ENCODE measurements at places on chromosomes 2 and 18. TPM values are rescaled to one million over a fixed set of nuclear protein-coding genes. Genes with fewer than 3 reads are reported as not detected.
A peak's percentile ranks its signal among the peaks of the same experiment; 100 is the strongest.

The EGR4 gene
- 1.9 TPM for total RNA-seq

DNA sequence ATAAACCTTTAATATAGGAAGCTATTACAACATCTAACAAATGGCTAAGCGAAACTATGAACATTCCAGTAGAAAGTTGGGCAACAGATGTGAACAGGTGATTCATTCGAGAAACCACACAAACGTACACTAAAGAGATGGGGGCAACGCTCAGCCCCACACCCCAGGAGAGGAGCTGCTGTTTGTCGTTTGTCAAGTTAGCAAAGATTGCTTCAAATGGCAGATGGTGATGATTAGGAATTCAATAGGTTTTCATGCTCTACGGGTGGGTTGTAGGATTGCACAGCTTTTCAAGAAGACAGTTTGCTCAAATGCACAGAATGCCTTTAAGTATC, 154.7 kb upstream of the HDAC4 start:
- no peak overlapping the region for H3K27ac ChIP-seq
- peaks cover 17% of the 10 kb centered on the region for H3K27me3 ChIP-seq
- H3K4me3 ChIP-seq = no peak overlapping the region
- DNase-seq = no peak
- no peaks in the 10 kb centered on the region for H3K4me1 ChIP-seq
- no peaks in the 10 kb centered on the region for H3K36me3 ChIP-seq

DNA sequence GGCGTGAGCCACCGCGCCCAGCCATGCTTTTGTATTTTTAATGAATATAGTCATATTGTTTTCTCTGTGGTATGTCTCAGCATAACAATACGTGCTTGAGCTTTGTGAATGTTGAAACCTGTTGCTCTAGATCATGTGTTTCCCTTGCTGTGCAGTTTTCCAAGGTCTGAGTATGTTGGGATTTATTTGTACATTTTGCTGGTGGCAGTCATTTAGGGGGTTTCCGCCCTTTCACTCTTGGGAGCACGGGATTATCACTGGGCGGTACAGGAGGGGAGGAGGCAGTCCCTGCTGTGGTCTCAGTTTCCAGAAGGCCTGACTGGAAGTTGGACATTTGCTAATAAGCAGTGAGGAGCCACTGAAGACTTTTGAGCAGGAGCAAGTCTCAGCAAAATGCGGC, 24.9 kb upstream of the CATIP start:
- no peaks in the 10 kb centered on the region for H3K27me3 ChIP-seq
- DNase-seq = no peak
- H3K27ac ChIP-seq = no peak overlapping the region
- H3K4me1 ChIP-seq = no peaks in the 10 kb centered on the region

- H3K27me3 ChIP-seq = no peaks in the 10 kb centered on the region
- H3K27ac ChIP-seq = peak overlapping the region; percentile 56
- H3K4me3 ChIP-seq = no peak overlapping the region
- DNase-seq = peak; percentile 77
- no peaks in the 10 kb centered on the region for H3K36me3 ChIP-seq
- peaks cover 13% of the 10 kb centered on the region for H3K4me1 ChIP-seq
Observed at GRCh38 chr18:69257861-69258458, 142.7 kb upstream of the DOK6 start.

The DSG2 gene
- not detected for total RNA-seq

DNA sequence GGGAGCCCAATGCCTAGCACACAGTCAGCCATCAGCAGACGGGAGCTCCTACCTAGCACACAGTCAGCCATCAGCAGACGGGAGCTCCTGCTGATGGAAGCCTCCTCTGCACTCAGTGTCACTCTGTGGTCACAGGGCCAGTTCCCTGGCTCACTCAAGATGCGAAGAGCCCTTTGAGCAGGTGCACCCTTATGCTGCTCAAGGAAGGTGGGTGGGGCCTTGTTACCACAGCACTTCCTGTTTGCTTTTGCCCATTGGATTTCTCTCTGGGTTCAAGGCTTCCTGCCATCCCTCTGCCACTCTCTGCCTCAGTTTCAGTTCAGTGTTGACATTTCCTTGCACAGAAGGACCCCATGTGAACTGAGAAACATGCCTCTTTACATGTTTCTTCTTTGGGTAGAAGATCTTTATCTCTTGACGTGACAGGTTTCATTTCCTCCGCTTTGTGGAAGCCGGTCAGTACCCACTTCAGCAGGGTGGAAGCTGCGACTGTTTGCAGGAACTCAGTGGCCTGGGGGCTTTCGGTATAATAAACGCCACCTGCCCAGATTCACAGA, 11.6 kb downstream of the TRIB2 start:
- peaks cover 6% of the 10 kb centered on the region for H3K4me1 ChIP-seq
- no peak for DNase-seq
- H3K36me3 ChIP-seq = peaks cover 92% of the 10 kb centered on the region
- no peak overlapping the region for H3K4me3 ChIP-seq
- no peaks in the 10 kb centered on the region for H3K27me3 ChIP-seq
- H3K27ac ChIP-seq = no peak overlapping the region

GRCh38 chr2:170224692-170225294, 46.8 kb downstream of the MYO3B start:
- no peak overlapping the region for H3K27ac ChIP-seq
- peak; percentile 23 for DNase-seq
- H3K4me3 ChIP-seq = no peak overlapping the region
- H3K27me3 ChIP-seq = no peaks in the 10 kb centered on the region
- H3K4me1 ChIP-seq = peaks cover 28% of the 10 kb centered on the region

The CERKL gene
- 0.72 TPM for total RNA-seq

DNA sequence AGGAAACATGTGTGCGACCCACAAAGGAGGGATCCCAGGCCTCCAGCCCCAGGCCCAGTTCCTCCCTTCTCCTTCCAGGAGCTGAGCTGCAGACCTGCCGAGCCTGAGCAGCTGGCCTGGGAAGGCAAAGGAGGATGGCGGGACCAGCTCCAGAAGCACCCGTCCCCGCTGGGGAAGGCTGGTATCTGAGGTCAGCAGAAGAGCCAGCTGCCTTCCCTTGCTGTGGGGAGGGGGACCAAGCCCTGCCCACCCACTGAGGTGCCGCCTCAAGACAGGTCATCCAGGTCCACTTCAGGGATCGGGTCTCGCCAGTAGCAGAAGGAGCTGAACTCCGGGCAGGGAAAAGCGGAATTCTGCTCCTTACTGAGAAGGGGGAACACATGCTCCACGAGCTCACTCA, 73.2 kb downstream of the EMILIN2 start:
- peaks cover 5% of the 10 kb centered on the region for H3K4me1 ChIP-seq
- H3K36me3 ChIP-seq = peaks cover 64% of the 10 kb centered on the region
- no peak for DNase-seq
- no peak overlapping the region for H3K4me3 ChIP-seq
- peak overlapping the region; percentile 37 for H3K27ac ChIP-seq
- no peaks in the 10 kb centered on the region for H3K27me3 ChIP-seq

The PSMG2 gene
- total RNA-seq = 74.4 TPM

The GPR75 gene
- 4.8 TPM for total RNA-seq

DNA sequence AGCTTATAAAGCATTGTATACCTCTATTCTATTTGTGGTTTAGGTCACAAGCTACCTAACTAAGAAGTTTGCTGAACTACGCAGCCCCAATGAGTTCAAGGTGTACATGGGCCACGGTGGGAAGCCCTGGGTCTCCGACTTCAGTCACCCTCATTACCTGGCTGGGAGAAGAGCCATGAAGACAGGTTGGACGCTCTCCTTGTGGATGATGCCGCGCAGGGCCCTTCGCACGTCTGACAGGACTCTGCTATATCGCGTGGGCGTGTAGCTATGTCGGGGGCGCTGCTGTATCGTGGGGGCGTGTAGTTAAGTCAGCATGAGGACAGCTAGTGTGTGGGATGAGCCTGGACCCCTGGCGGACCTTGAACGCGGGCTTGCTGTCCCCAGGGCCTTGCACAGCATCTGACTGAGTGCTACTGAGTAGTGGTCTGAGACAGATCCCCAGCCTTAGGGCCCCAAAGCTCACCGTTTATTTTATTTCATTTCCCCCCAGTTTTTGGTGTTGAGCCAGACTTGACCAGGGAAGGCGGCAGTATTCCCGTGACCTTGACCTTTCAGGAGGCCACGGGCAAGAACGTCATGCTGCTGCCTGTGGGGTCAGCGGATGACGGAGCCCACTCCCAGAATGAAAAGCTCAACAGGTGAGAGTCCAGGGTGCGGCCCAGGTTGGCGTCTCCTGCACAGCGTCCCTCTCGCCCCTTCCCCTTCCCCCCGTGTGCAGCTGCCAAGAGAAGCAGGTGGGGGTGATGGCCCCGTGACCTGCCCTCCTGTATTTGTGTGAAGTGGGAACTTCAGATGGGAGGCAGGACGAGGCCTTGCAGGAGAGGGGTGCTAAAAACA, 15.6 kb upstream of the CNDP1 start:
- H3K27ac ChIP-seq = no peak overlapping the region
- no peak overlapping the region for H3K4me3 ChIP-seq
- no peaks in the 10 kb centered on the region for H3K36me3 ChIP-seq
- no peak for DNase-seq
- peaks cover under 1% of the 10 kb centered on the region for H3K4me1 ChIP-seq

GRCh38 chr2:108554528-108554927, 20.3 kb downstream of the LIMS1 start:
- DNase-seq = no peak
- H3K4me3 ChIP-seq = no peak overlapping the region

GRCh38 chr2:221517696-221518151, 54.4 kb downstream of the EPHA4 start:
- peaks cover 20% of the 10 kb centered on the region for H3K4me1 ChIP-seq
- peak; percentile 56 for DNase-seq
- H3K27me3 ChIP-seq = no peaks in the 10 kb centered on the region
- no peaks in the 10 kb centered on the region for H3K36me3 ChIP-seq

DNA sequence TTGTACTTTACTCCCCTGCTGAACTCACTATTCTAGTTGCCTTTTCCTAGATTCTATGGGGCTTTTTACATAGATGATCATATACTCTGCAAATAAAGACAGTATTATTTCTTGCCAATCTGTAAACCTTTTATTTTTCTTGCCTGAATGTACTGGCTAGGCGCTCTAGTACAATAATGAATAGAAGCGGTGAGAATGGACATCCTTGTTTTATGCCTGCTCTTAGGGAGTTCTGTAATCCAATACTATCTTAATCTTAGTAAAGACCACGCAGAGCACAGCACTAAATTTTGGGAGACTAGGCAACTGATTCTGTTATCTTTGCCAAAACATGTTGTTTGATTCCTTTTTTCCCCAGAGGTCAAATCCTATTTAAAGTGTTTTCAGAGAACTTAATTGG, 7.0 kb downstream of the KRCC1 start:
- no peaks in the 10 kb centered on the region for H3K36me3 ChIP-seq
- no peak for DNase-seq
- no peaks in the 10 kb centered on the region for H3K27me3 ChIP-seq
- H3K4me1 ChIP-seq = peaks cover 7% of the 10 kb centered on the region
- no peak overlapping the region for H3K27ac ChIP-seq

- H3K4me3 ChIP-seq = no peak overlapping the region
- no peak for DNase-seq
- H3K4me1 ChIP-seq = no peaks in the 10 kb centered on the region
Observed at GRCh38 chr18:7072593-7072992, 45.0 kb downstream of the LAMA1 start.

The CRYGD gene
- not detected for total RNA-seq

The TYMS gene
- 339 TPM for total RNA-seq
